Activated T-helper 2 cell treated with anti-CD3 and anti-CD28 coated beads, Interferon-gamma antibody, Interleukin-2, Interleukin-4, amounts not matched to agents 10 μg/mL and 5 μg/mL and 100 μg/mL, durations not matched to agents 14 hours and 24 hours and 36 hours (primary cell): ENCODE measurements at places on chromosomes 5 and 9. TPM values are rescaled to one million over a fixed set of nuclear protein-coding genes. Genes with fewer than 3 reads are reported as not detected.
A peak's percentile ranks its signal among the peaks of the same experiment; 100 is the strongest.

The ST8SIA4 gene
- total RNA-seq = 79.1 and 82.3 TPM in 2 replicates

- H3K27ac ChIP-seq = no peak within 1 kb of the TSS
- peaks cover 70% of the 10 kb centered on the region for H3K27me3 ChIP-seq
- peak; percentile 51 for DNase-seq
- H3K36me3 ChIP-seq = no peaks in the 10 kb centered on the region
Measured at GRCh38 chr9:91949946-91950664, at the start of gene ROR2. ROR2 (minus strand) TSS chr9:91950228.

The ACOT12 gene
- total RNA-seq = not detected in 2 replicates

The NEUROG1 gene
- not detected in 2 replicates for total RNA-seq

The COL27A1 gene
- 3.7 and 4.1 TPM in 2 replicates for total RNA-seq

- DNase-seq = no peak
- H3K4me1 ChIP-seq = peaks cover 4% of the 10 kb centered on the region
- H3K27me3 ChIP-seq = no peaks in the 10 kb centered on the region
- no peak overlapping the region for H3K27ac ChIP-seq
- H3K36me3 ChIP-seq = no peaks in the 10 kb centered on the region
Measured at GRCh38 chr5:53569453-53569852, 9.0 kb downstream of the NDUFS4 start.

The C5 gene
- total RNA-seq = 0.82 and 1.8 TPM in 2 replicates

The ABO gene
- total RNA-seq = 0.14 and 0.30 TPM in 2 replicates

GRCh38 chr5:6723122-6723815 is 10.0 kb downstream of the TENT4A start:
- no peak overlapping the region for H3K4me3 ChIP-seq
- H3K27ac ChIP-seq = no peak overlapping the region
- no peaks in the 10 kb centered on the region for H3K27me3 ChIP-seq
- no peak for DNase-seq

DNA sequence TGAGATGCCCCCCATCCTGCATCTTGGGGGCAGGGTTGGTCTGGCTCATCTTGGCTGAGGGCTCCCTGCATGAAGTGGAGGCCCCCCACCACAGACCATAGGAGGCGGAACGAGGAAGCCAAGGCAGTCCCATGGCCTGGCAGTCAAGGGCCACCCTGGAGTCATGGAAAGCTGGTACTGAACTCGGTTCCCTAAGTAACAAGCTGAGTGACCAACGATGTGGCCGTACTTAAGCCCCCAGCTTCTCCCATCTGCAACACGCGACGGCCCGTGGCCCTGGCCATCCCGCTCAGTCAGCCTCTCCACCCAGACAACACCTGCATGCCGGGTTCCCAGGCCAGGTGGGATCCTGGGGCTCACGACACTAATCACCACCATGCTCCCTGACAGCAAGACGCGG is 17.1 kb downstream of the BRD3 start:
- H3K36me3 ChIP-seq = peaks cover 18% of the 10 kb centered on the region
- no peaks in the 10 kb centered on the region for H3K27me3 ChIP-seq
- H3K4me1 ChIP-seq = no peaks in the 10 kb centered on the region
- no peak overlapping the region for H3K4me3 ChIP-seq

- no peak for DNase-seq
- no peaks in the 10 kb centered on the region for H3K4me1 ChIP-seq
- no peak overlapping the region for H3K4me3 ChIP-seq
- H3K27me3 ChIP-seq = no peaks in the 10 kb centered on the region
Measured at GRCh38 chr9:32705059-32705458, 69.6 kb upstream of the TAF1L start.

GRCh38 chr5:79488058-79488457 is 25.9 kb downstream of the HOMER1 start:
- no peaks in the 10 kb centered on the region for H3K4me1 ChIP-seq
- no peak overlapping the region for H3K27ac ChIP-seq
- peaks cover 2% of the 10 kb centered on the region for H3K27me3 ChIP-seq
- no peak overlapping the region for H3K4me3 ChIP-seq
